ENCODE measurements at places on chromosomes 3 and 15.

DNA sequence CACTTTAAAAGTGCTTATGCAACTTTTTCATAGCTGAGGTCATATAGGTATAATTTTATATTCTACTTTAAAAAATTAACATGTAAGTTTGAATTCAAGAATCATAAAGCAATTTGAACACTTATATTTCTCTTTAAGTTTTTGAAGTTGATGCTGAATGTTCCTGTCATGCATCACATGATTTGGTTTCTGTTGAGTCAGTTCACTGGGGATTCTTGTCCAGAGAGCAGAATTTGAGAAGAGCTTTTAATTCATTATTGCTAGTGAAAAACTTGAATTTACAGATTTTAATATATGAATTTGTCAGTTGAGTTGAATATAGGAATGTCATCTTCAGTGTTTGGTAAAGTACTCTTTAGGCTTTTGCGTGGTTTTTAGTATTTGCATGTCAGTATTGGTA lies 7.9 kb downstream of the SLC25A26 start:
- no peak for DNase-seq

DNA sequence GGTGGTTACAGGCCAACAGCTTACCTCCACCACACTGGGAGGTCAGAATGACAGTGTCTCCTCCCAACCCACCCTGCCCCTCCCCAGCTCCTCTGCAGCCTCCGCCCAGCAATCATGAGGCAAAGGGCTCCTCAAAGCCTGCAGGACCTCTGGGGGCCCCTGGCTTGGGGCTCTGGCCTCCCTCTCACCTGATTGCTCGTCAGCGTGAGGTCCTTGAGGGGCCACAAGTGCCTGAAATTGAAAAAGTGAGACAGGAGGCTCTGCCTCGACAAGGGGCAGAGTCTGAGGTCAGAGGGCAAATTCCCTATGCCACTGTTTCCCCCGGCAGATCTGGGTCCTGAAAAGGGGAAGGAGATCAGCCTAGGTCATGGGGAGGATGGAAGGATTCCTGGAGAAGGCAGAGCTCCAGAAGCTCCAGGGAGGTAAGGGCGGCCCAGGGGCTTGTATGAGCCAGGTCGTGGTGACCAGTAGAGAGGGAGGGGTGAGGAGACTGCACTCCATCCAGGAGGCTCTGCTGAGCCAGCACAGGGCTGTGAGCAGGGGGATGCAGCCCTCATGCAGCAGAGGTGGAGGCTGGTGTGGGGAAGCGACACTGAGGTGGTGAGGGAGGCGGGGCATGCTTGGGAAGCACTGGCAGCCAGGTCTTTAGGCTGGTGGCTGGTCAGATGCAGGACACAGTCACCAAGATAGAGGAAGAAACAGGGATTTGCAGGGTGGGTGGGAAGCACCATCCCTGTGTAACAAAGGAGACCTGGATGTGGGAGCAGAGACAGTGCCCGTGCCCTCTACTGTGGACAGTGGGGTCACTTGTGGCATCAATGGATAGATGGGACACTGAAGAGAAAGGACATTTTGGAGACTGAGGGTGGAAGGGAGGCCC lies 20.1 kb downstream of the ALS2CL start:
- DNase-seq = no peak

GRCh38 chr3:127726894-127727293 lies 54.1 kb downstream of the ABTB1 start:
- no peak for DNase-seq

- no peak for DNase-seq
Measured at GRCh38 chr15:88664151-88664778, 25.4 kb downstream of the ISG20 start.

DNA sequence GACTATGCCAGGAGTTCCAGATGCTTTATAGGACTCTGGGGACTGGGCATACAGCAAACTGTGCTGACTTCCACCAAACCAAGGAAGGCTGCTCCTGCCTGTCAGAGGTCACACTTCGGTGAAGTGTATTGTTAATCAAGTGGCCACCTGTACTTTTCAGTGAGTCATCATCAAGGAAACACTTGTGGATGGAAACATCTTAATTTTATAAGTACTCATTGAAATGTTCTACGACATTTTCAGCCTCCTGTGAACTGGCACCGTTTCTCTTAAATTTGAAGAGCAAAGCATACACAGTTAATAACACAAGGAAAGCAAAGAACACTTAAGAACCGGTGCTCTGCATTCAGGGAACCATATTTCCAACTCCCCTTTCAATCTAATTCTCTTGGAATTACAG lies 801.7 kb upstream of the DPPA4 start:
- no peak for DNase-seq

DNA sequence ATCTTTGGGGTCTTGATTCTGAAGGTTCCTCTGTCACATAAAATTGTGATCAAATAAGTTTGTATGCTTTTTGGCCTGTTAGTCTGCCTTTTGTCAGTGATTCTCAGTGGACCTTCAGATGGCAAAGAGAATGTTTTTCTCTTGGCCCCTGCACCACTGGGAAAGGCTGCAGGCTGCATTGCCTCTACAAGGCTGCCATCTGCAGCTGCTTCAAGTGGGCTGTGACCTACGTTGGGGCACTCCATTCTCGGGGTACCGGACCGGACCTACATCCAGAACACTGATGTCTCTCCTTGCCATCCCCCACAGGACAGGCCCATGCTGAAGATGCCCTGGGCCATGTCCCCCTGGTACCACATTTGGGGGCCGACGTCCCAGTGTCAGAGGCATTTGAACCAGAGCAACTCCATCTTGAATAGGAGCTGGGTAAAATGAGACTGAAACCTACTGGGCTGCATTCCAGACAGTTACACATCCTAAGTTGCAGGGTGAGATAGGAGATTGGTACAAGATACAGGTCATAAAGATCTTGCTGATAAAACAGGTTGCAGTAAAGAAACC lies 37.5 kb upstream of the MFGE8 start:
- DNase-seq = no peak

DNA sequence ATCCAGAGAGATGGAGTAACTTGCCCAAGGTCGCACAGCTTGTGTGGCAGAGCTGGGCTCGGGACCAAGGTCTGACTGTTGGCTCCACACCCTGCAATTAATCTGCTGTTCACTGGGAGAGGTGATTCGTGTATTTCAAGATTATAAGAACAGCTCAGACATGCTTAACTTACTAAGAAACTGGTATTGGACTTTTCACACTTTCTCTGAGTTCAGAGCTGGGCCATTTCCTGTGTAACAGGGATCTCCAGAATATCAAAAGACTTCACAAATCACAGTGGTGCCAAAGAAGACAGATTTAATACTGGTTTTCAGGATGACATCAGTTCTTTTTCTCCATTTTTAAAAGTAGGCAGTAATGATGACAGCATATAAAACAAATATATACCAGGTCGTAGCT lies 156.8 kb upstream of the UBE2E1 start:
- DNase-seq = no peak

DNA sequence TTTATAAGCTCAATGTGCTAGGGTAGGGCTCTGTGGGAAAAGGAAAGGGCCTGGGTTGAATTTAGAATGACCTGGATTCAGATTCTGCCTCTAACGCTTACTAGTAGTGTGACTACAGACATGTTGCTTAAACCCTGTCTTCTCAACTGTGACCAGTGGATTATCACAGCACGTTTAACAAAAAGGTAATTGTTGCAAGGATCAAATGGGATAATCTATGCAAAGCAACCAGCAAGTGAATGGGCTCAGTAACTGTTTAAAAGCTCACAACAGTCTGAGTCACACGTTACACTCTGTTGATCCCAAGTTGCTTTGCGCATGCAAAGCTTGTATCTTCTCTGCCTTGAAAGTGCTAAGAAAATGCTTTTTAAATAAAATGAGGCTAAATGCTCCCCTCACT lies 236.5 kb downstream of the IL20RB start:
- no peak for DNase-seq

GRCh38 chr3:53754325-53754724 lies 91.9 kb downstream of the CHDH start:
- no peak for DNase-seq

DNA sequence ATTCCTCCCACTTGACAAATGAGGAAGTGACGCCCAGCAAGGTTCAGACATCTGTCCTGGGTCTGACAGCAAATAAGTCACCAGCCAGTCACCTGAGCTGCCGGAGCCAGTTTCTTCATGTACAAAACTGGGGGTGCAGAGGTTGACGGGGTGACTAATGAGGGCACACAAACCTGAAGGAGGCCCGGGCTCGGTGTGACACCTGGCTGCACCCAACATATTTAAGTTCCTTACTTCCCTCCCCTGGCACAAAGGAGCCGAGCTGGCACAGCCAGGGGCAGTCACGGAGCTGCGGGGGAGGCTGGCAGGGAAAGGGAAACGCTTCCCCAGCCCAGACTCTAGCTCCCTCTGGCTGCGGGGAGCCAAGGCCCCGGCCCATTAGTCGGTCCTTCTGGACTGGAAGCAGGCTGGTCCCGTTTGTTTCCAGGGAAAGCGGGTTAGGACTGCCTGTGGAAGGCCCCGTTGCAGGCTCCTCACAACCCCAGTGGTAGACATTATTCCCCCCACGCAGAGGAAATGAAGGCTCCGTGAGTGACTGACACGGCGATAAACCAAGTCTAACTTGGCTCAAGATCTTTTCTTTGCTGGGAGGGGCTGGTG lies 2.3 kb downstream of the FBXL22 start:
- no peak for DNase-seq

GRCh38 chr3:4474683-4475490 lies 7.8 kb upstream of the SUMF1 start:
- peak; percentile 46 for DNase-seq

DNA sequence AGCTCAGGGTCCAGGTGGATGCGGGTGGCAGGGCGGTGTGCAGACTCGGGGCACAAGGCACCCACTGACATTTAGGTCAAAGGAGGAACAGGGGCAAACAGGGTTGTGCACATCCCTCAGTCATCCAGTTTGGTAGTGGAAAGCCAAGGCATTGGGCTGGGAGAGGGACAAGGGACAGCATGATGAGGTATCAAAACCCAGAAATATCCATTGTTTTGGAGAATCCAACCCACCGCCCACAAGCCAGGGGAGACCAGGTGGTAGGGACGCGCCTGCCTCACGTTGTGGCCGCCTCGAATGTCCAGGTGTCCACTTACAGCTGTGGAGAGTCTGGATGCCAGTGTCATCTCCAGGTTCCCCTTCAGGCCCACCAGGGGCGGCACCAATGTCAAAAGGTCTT lies 33.3 kb downstream of the SLC41A3 start:
- DNase-seq = no peak

Measured in fibroblast of the conjunctiva (primary cell).